B cell (primary cell): ENCODE measurements at places on chromosomes 1 and 21.

DNA sequence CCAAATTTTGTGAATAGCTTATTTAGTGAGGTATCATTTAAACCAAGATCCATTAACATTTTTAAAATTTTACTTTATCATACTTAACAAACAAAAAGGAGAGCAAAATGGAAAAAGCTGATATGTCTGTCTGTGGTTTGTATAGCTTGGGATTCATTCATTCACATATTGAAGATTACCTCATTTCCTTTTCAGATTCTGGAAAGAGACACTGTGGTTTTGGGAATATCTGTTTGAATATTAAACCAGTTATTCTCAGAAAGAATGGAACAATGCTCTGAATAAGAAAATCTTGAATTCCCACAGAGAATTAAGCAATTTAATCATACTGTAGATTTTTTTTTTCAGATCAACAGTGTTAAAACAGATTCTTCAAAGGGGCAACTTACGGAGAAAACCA, 93.8 kb upstream of the PRDX6 start:
- no peak for DNase-seq

- DNase-seq, result no peak
Observed at GRCh38 chr1:213201380-213202155, 150.5 kb downstream of the RPS6KC1 start.

GRCh38 chr1:75170981-75171380, 36.8 kb downstream of the LHX8 start:
- DNase-seq, result no peak

GRCh38 chr1:84598418-84598817, 24.2 kb upstream of the CTBS start:
- no peak for DNase-seq

DNA sequence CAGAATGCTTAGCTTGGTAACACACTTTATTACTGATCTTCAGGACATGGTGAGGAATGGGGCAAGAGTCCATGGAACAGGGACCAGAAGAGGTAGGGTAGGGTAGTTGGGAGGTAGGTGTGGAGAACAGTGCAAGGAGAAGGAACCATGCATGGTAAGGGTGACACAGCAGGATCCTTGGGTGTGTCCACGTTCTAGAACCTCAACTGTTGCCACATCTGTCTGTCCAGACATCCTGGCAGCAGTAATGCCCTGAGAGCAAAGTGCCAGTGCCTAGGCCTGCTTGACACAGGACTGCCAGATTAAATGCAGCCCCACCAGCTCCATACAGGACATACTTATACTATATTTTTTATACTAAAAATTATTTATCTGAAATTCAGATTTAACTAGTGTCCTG, 13.9 kb downstream of the DMAP1 start:
- no peak for DNase-seq

GRCh38 chr1:178867670-178868069, 3.2 kb downstream of the ANGPTL1 start:
- DNase-seq, result peak; percentile 51
